ENCODE measurements at places on chromosomes 5 and 9. TPM values are rescaled to one million over a fixed set of nuclear protein-coding genes. Genes with fewer than 3 reads are reported as not detected.

DNA sequence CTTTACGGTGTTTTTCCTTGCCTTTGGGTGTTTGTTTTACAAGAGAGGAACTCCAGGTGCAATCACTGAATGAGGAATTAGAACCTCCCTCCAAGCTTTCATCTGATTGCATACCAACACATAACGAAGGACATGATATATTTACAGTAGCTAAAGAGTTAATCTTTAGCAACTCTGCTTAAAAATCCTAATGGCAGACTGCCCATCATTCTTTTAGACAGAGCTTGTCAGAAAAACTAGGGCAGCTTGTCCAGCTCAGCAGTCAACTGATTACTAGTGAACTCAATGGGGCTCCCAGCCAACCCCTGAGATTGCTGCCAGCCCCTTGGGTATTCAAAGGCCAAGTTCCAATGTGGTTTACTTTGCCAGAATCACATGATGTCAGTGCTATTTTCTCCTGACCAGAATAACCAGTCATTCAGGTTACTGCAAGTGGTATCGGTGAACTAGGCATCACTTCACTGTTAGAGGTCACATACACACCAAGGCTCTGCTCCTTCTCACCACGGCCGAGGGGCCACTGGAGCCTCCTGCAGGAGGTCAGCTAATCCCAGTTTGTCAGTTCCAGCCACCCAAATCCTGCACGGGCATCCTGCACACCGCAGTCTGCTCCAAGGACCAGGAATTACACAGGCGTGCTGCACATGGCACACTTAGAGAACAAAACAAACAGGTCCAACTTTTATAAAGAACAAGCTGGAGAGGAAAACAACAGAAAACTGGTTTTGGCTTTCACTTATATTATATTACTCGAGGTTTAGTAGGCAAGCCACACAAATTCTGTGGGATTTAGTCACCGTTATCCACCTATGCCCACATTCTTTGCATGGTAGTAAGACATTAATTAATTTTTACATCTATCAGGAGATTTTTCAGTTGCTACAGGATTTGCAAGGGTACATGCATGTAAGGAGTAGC is 62.5 kb downstream of the NFIB start:
- no peak for DNase-seq

DNA sequence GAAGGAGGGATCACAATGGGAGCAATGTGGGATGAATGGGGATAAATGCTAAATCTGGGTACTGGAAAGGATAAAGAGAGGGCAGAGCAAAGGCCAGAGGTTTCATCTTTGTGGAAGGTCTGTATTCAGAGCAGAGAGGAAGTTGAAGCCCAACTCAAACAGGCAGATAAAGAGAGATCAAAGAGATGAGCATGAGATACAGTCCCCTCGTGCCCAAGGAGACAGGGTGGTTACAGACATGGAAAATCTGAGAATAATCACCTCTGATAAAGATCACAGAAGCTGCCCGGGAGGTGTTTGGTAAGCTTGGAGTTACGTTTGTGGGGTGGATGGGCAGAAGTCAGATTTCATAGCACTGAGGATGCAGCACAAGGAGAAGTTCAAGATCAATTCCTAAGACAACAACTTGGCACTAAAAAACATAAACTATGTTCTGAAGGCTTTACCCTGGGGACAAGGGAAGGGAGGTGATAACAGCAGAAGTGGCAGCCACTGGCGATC is 459 bp upstream of the ERAP2 start:
- no peak for DNase-seq

GRCh38 chr5:10366310-10367272 is 13.1 kb downstream of the MARCHF6 start:
- no peak for DNase-seq

GRCh38 chr9:33354651-33355211 is 47.6 kb downstream of the AQP7 start:
- no peak for DNase-seq

Gene PRDM9
- polyA plus RNA-seq: not detected
